Activated CD4-positive, alpha-beta memory T cell treated with anti-CD3 and anti-CD28 coated beads for 36 hours (primary cell): ENCODE measurements at places on chromosomes 4 and X. TPM values are rescaled to one million over a fixed set of nuclear protein-coding genes. Genes with fewer than 3 reads are reported as not detected.

CSN1S1 gene
- not detected for total RNA-seq

DNA sequence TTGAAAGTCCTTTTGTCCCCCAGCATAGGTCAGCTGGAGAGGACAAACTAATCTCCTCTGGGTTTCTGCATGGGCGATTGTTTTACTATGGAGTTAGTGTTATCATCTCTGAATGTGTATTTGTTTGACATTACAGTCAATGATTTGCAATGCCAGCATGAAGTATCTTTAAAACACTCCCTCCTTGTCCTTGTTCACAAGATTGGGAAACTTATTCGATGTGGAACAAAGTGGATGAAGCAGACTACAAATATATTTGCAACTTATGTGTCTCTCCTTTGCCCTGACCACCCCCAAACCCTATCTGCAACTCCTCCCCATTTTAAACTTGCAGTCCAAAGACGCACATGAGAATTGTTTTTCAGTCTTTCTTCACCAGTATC lies 1.5 kb upstream of the PITX2 start:
- peaks cover 89% of the 10 kb centered on the region for H3K27me3 ChIP-seq
- no peak overlapping the region for H3K27ac ChIP-seq
- no peak for DNase-seq
- peaks cover 27% of the 10 kb centered on the region for H3K4me1 ChIP-seq
- peaks cover 11% of the 10 kb centered on the region for H3K36me3 ChIP-seq

DNA sequence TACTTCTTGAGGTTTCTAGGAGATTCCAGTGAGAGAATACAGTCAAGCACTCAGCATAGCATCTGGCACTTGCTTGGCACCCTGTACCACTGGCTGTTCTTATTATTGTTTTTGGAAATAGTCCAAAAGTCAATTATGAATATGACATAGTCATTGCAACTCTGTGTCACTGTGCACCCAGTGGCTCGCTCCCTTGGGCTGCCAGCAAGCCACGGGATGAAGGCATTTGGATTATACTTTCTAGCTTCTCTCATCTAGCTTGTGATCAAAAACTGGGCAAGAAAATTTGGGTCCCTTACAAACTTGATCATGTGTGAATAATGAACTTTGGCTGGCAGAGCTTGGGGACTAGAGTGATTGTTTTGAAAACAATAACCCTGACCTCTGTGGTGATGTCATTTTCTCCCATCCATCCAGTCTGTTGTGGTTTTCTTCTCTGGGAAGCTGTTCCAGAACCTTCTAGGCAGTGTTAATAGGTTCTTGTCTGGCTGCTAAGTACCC lies 32.7 kb upstream of the LIMCH1 start:
- no peaks in the 10 kb centered on the region for H3K4me1 ChIP-seq
- no peak overlapping the region for H3K27ac ChIP-seq
- no peaks in the 10 kb centered on the region for H3K27me3 ChIP-seq
- DNase-seq, result no peak
- no peaks in the 10 kb centered on the region for H3K36me3 ChIP-seq

GRCh38 chr4:186204103-186204559 lies 12.8 kb downstream of the CYP4V2 start:
- peaks cover 25% of the 10 kb centered on the region for H3K4me1 ChIP-seq
- peak; percentile 92 for DNase-seq
- H3K4me3 ChIP-seq, result peak overlapping the region; percentile 69
- no peaks in the 10 kb centered on the region for H3K27me3 ChIP-seq

DNA sequence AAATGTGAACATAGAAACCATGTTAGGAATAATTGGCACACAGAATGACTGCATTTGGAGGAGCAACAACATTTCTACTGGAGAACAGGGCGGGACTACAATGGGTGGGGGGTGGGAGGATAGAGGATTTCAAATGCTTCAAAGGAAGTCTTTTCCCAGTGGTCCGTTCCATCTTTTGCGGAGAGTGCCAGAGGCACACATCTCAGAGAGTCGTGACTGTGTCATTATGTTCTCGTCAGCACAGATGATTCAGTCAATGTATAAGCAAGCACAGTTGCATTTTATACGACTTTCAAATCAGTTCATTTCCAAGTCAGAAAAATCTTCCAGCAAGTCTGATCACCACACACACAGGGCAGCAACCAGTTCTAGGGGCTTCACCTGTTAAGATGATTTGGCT lies 22.7 kb upstream of the GPR50 start:
- H3K4me3 ChIP-seq, result no peak overlapping the region
- H3K27me3 ChIP-seq, result peaks cover 10% of the 10 kb centered on the region
- DNase-seq, result no peak

GRCh38 chrX:107562482-107562881 lies 65.8 kb upstream of the PRPS1 start:
- H3K4me3 ChIP-seq, result no peak overlapping the region
- H3K27ac ChIP-seq, result no peak overlapping the region
- H3K36me3 ChIP-seq, result no peaks in the 10 kb centered on the region
- DNase-seq, result no peak
- no peaks in the 10 kb centered on the region for H3K4me1 ChIP-seq

HAND2 gene
- not detected for total RNA-seq

OCIAD1 gene
- total RNA-seq, result 107 TPM

DNA sequence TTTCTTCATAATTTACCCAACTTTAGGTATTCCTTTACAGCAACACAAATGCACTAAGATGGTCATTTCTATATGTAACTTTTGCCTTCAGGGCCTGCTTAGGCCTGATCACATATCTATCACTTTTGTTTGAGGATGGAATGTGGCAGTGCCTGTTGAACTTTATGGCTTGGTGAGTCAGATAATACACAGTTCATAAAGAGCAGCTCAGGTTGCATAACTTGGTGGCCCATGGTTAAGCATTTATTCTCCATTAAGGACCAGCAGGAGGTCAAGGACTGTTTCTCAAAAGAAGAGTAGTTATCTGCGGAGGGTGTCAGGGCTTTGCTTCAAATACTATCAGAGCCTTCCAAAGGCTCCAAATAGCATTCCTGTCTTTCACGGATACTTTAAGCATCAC lies 124.1 kb upstream of the PDHA2 start:
- no peaks in the 10 kb centered on the region for H3K36me3 ChIP-seq
- no peak overlapping the region for H3K27ac ChIP-seq
- no peak overlapping the region for H3K4me3 ChIP-seq
- DNase-seq, result no peak
- no peaks in the 10 kb centered on the region for H3K4me1 ChIP-seq

DNA sequence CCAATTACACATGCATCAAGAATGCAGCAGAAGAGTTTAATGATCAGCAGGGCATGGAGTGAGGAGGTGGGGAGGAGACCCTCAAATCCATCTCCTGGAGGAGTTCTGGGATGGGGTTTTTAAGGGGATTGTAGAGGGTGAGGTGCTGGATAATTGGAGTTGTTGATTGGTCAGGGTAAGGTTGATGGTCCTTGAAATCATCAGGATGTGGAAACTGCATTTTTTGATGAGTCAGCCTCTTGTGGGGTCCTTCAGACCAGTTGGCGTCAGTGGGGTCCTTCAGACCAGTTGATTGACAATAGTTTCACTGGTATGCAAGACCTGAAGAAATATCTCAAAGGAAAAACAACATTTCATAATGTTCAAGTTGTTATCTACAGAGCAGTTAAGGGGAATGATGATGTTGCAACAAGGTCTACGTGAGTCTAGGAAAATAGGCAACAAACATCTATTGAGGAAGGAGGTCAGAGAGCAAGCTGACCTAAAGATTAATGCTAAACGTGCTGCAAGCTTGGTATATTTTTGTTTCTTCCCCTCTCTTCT lies 88.3 kb downstream of the NRK start:
- H3K4me1 ChIP-seq, result no peaks in the 10 kb centered on the region
- no peak overlapping the region for H3K27ac ChIP-seq
- no peak overlapping the region for H3K4me3 ChIP-seq
- no peaks in the 10 kb centered on the region for H3K27me3 ChIP-seq
- DNase-seq, result no peak

SRPX2 gene
- total RNA-seq, result not detected

GRCh38 chr4:72312032-72312650 lies 256.9 kb downstream of the ADAMTS3 start:
- no peaks in the 10 kb centered on the region for H3K36me3 ChIP-seq
- H3K4me3 ChIP-seq, result no peak overlapping the region
- H3K27me3 ChIP-seq, result peaks cover 2% of the 10 kb centered on the region
- no peak overlapping the region for H3K27ac ChIP-seq

SPANXN4 gene
- total RNA-seq, result not detected

DNA sequence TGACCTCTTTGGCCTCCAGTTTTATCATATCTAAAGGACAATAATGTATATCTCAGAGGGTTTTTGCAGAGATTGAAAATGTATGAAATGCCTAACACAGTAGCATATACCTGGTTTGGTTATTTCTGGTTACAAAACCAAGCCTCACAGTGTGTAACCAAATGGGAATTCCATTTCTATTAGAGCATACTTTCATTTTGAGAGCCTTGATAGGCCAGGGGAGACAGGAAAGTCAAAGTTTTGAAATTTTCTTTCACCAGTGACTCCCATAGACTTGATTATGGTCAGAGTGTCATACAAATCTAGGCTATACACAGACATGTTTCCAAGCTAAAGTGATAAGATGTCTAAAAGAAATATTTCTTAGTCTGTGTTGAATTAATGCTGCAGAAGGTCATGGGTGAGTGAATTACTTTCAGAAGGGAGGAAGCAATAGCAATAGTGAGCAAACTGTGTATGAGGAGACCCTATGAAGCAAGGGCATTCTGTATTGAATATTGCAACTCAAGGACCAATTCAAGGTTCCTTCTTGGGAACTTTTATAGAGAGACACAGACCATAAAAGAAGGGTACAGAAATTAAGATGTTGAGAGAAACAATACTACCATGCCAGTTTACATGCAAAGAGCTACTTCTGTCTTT lies 151.1 kb downstream of the PDE5A start:
- no peaks in the 10 kb centered on the region for H3K27me3 ChIP-seq
- H3K27ac ChIP-seq, result no peak overlapping the region
- H3K36me3 ChIP-seq, result peaks cover 44% of the 10 kb centered on the region
- H3K4me3 ChIP-seq, result no peak overlapping the region

- H3K4me1 ChIP-seq, result no peaks in the 10 kb centered on the region
- H3K36me3 ChIP-seq, result no peaks in the 10 kb centered on the region
- H3K27me3 ChIP-seq, result no peaks in the 10 kb centered on the region
- DNase-seq, result no peak
- no peak overlapping the region for H3K4me3 ChIP-seq
These were observed 44.3 kb upstream of the ARHGAP24 start for GRCh38 chr4:85430697-85431096.

DNA sequence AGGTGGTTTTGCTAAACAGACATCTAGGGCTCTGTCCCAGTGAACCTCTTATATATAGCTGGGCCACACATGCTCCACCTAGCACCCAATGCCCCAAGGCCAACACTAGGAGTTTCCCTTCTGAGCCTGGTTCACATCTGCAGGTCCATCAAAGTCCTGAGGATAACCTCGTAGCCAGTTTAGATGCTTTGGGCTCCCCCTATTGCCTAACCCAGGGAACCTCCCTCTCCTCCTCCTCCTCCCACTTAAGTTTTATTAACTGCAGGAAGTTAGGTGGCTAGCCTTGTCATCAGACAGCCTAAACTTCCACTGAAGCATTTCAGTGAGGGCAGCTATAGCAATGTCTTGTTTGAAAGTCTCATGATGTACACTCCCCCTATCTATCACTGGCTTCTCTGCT lies 88.0 kb downstream of the GUCY2F start:
- H3K27ac ChIP-seq, result no peak overlapping the region
- peaks cover 2% of the 10 kb centered on the region for H3K27me3 ChIP-seq
- no peak for DNase-seq
- no peak overlapping the region for H3K4me3 ChIP-seq
- H3K36me3 ChIP-seq, result no peaks in the 10 kb centered on the region

FAT4 gene
- total RNA-seq, result not detected

DNA sequence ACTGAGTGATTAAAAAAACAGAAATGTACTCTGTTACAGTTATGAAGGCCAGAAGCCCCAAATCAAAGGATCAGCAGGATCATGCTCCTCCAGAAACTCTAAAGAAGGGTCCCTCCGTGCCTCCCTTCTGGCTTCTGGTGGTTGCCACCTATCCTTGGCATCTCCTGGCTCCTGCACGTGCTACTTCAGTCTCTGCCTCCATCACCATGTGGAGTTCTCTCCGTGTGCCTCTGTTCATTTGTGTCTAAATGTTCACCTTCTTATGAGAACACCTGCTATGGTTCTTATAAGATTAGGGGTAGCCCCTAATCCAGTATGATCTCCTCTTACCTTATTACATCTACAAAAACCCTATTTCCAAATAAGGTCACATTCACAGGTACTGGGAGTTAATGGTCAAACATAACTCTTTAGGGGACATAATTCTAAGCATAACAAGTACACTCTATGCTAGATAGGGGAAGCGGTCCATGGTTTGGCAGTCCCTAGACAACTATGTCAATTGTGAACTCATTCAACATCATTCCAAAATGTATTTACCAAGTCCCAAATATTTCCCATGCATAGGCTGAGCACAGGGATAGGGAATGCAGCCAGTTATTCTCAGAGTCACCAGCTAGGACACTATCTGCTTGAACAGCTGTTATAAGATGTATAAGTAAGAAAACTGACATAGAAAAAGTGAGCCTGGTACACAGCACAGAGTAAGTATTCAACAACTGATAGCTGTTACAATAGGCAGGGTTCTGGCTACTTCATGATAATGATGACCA lies 295.5 kb upstream of the BOD1L1 start:
- H3K4me3 ChIP-seq, result no peak overlapping the region
- no peaks in the 10 kb centered on the region for H3K27me3 ChIP-seq
- H3K36me3 ChIP-seq, result no peaks in the 10 kb centered on the region
- H3K27ac ChIP-seq, result no peak overlapping the region
- H3K4me1 ChIP-seq, result no peaks in the 10 kb centered on the region
- no peak for DNase-seq

COL25A1 gene
- total RNA-seq, result not detected

DNA sequence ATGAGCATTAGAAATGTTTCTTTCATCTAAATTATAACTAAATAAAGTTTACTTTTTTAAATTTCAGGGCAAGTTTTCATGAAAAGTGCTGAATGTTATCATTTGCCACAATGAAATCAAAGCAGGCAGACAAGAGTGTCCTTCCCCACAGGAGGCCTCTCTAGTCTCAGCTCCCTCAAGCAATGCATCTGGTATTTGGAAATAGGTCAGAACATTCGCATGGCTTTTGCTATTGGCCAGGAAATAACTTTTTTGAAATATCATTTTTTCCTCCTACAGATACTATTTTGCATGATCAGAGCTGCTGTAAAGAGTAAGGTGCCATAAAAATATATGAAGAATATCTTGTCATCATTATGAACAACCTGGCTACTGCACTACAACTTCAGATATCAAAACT lies 41.1 kb downstream of the MAD2L1 start:
- DNase-seq, result no peak
- H3K4me1 ChIP-seq, result no peaks in the 10 kb centered on the region
- no peak overlapping the region for H3K27ac ChIP-seq
- no peaks in the 10 kb centered on the region for H3K36me3 ChIP-seq
- peaks cover 13% of the 10 kb centered on the region for H3K27me3 ChIP-seq

SFRP2 gene
- total RNA-seq, result not detected

GRCh38 chr4:100288161-100288560 lies 97.9 kb upstream of the DDIT4L start:
- DNase-seq, result no peak
- H3K4me3 ChIP-seq, result no peak overlapping the region
- no peaks in the 10 kb centered on the region for H3K36me3 ChIP-seq
- H3K27me3 ChIP-seq, result no peaks in the 10 kb centered on the region
- no peaks in the 10 kb centered on the region for H3K4me1 ChIP-seq
- H3K27ac ChIP-seq, result no peak overlapping the region

CCDC110 gene
- 0.26 TPM for total RNA-seq
